Activated CD4-positive, alpha-beta memory T cell treated with anti-CD3 and anti-CD28 coated beads, Interleukin-2, amount 10 ng/mL, durations not matched to agents 7 days and 5 days (primary cell): ENCODE measurements at places on chromosomes 6 and 20. TPM values are rescaled to one million over a fixed set of nuclear protein-coding genes. Genes with fewer than 3 reads are reported as not detected.

Gene ZBTB12
- total RNA-seq, result 1.1 TPM

Gene C6orf52
- total RNA-seq, result 0.88 TPM

Gene SCRT2
- not detected for total RNA-seq

Gene ULBP3
- total RNA-seq, result 3.5 TPM

Gene GINS1
- 28.0 TPM for total RNA-seq

Gene OOEP
- 0.68 TPM for total RNA-seq

Gene WFDC2
- total RNA-seq, result not detected

Gene SLC17A3
- 0.96 TPM for total RNA-seq

Gene TRIM40
- not detected for total RNA-seq

Gene ANGPT4
- total RNA-seq, result not detected

Gene OLIG3
- total RNA-seq, result 0.45 TPM

Gene TGM3
- total RNA-seq, result not detected

Gene RBM12
- 116 TPM for total RNA-seq

DNA sequence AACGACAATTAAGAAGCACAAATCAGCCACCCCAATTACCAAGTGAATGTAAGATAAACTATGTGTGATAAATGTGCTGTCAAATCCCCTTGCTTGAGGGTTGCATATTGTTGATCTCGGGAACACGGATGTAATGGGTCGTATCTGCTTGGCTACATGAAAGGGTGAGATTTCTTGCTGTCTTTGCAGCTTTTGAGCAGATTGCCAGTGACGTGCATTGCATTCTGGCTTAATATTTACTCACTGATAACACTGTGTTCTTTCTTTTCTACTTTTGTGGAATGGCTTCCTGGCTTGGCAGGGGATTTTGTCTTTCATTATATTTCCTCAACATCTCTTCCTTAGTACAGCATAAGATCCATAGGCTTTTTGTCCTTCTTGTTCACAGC, 10.5 kb upstream of the FAM210B start:
- no peak for DNase-seq

- no peak for DNase-seq
Measured at GRCh38 chr6:38612143-38612965, 27.4 kb downstream of the BTBD9 start.

DNA sequence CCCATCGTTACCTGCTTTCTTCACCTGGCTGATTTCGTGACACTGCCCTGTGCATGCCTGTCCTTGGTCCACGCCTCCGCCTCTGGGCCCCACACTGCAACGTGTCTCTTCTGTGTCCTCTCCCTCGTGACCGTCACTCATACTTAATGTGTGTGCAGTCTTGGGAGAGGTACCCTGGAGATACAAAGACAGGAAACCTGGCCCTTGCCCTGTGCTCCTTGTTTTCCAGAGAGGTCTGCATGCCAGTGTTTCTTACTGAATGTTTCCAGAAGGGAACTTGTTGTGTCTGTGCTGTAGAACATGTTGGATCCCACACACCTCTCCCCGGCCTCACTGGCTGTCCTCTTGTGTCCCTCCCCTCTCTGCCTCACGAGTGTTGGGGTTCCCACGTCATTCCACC, 45.8 kb downstream of the SNX9 start:
- DNase-seq, result no peak

- DNase-seq, result no peak
Measured at GRCh38 chr6:20998748-20999448, 464.6 kb downstream of the CDKAL1 start.

DNA sequence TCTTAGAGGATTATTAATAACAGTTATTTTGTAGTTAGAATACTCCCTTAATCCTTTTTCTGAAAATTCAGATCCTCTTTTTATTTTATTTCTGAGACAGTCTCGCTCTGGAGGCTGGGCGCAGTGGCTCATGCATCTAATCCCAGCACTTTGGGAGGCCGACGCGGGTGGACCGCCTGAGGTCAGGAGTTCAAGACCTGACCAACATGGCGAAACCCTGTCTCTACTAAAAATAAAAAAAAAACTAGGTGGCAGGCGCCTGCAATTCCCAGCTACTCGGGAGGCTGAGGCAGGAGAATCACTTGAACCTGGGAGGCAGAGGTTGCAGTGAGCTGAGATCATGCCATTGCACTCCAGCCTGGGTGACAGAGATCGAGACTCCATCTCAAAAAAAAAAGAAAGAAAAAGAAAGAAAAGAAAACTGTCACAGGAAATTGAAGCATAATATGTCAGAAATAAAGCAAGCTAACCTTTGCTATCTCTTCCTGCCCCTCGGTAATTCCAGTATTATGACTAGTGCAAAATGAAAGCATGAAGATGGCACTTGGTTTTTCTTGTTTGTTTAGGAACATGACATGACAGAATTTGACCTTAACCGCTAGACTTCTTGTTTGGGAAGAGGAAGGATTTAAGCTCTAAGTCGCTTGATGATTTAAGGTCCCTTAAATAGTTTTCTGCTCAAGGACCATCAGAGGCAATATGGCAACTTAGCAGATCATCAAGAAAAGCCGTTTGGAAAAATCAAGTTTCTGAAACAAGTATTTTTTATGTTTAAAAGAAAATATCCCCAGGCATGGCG, 1.8 kb upstream of the RBM39 start:
- DNase-seq, result peak; percentile 33

DNA sequence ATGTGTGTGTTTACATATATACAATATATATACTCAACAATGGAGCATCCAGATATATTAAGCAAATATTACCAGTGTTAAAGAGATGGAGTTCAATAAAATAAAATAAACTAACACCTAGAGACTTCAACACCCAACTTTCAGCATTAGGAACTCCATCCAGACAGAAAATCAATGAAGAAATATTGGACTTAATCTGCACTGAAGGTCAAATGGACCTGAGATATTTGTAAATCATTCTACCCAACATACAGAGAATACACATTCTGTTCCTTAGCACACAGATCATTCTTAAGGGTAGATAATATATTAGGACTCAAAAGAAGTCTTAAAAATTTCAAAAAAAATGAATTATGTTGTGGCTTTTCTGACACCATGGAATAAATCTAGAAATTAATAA, 832.3 kb upstream of the ADGRB3 start:
- DNase-seq, result no peak

- no peak for DNase-seq
Measured at GRCh38 chr6:33790379-33790778, 1.4 kb upstream of the LEMD2 start.

GRCh38 chr6:64074981-64075380, 439.4 kb downstream of the PHF3 start:
- DNase-seq, result no peak

GRCh38 chr6:15526212-15526701, 136.6 kb downstream of the DTNBP1 start:
- DNase-seq, result no peak

GRCh38 chr6:144283646-144284477, 1.3 kb upstream of the UTRN start:
- no peak for DNase-seq

- DNase-seq, result no peak
Measured at GRCh38 chr6:121847806-121848522, 412.5 kb downstream of the GJA1 start.

- DNase-seq, result no peak
Measured at GRCh38 chr6:118523216-118523615, 24.9 kb upstream of the PLN start.

DNA sequence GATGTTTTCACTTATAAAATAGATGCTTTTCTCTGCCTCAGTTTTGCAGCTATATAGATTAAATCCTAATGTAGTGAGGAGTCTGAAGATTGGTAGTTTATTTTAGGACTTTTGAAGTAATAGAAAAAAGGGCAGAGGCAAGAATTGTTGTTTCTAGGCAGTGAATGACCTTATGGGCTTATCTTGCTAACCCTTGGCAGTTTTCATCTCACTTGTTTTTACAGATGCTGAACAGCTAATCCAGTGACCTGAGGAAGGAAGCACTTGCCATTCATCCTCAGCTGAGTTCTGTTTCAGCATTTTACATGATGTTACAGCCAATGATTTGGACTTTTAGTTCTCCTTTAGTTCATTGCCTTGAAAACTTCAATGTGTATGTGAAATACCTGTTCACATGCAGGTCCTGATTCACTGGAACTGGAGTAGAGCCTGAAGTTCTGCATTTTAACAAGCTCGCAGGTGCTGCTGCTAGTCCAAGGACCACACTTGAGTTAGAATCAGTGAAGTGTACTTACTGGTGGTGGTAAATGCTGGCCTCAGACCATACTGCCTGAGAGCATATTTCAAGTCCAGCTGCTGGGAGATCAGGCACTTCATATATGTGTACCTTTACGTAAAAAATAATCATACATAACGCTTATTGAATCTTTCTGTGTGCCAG, 86.9 kb downstream of the TULP4 start:
- no peak for DNase-seq

DNA sequence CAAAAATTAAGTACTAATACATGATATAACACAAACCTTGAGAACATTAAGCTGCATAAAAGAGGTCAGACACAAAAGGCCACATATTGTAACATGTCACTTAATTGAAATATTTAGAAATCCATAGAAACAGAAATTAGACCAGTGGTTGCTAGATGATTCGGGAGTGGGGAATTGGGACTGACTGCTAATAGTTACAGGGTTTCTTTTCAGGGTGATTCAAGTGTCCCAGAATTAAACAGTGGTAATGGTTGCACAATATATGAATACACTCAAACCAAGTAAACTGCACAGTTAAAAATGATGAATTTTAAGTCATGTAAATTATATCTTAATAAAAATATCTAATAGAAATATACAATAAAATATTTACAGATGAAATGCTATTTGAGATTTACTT, 174.5 kb downstream of the WDR27 start:
- no peak for DNase-seq

DNA sequence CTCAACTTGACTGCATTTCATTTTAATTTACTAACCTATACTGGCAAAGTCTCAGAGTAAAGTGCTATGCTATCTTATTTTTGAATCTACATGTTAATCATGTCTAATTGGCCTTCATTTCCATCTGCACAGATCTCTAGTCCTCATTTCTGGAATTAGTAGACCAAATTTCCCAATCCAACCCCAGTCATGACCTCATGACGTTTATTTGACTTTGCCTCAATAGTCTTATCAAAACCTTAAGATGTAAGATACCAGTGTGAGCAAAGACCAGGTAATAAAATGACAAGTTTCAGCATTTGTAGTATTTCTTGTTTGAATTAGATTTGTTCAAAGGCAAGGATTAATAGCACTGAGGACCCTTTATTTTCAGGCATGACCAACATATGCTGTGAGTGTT, 43.3 kb upstream of the MYB start:
- no peak for DNase-seq

GRCh38 chr6:170516783-170517616, 36.1 kb downstream of the PSMB1 start:
- DNase-seq, result peak; percentile 37

- DNase-seq, result peak; percentile 37
Measured at GRCh38 chr6:93419304-93420162, at the start of gene EPHA7. TSS of gene EPHA7 (minus strand) at chr6:93419559. CDS start at chr6:93419341, 218 bp downstream.

- no peak for DNase-seq
Measured at GRCh38 chr6:144585217-144585814, 300.2 kb downstream of the UTRN start.

DNA sequence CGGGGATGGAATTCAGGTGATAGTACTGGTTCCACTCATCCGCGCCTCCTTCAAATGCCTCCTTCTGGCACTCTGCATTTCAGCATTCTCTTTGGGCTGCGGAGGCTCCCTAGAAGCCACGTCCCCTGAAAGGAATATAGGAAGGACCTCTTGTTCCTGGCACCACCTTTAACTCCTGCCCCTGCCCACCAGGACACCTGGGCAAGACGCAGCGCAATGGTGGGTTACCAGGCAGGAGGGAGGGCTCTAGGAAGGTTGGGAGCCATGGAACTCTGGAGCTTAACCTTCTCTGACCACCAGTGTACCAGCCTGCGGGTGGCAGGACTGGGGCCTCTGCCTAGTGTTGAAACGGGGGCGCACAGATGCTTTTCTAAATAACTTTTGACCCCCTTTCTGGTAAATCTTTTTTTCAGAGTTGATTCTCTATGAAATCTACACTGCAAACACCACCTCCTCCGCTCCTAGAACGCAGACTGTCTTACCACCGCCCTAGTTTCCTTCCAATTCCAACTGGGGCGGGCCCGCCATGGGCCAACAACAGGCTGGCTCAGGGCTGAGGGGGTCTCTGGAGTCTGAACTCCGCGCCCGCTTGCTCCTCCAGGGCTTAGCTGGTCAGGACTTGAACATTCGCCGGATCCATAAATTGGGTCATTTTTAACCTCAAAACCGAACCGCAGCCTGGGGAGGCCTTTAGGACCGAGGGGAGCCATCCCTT, 871 bp upstream of the SYNDIG1 start:
- no peak for DNase-seq

GRCh38 chr6:129517288-129517687, 192.7 kb downstream of the ARHGAP18 start:
- DNase-seq, result no peak

DNA sequence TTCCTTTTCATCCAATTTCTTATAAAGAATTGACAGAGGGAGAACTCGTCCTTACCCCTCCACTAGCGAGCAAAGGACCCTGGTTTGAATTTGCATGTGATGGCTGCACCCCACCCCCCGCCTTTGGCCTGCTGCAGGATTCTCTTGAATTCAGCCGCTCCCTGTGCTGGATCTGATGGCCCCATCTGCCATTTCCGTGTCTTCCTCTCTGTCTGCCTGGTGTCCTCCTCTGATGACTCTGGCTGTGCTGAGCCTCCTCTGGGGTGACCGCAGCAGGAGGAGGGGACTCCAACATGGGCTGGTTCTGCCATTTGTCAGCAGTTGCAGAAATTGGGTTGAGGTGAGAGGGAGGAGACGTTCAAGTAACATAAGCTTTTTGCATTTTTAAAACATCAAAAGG, 188.8 kb downstream of the DLL1 start:
- DNase-seq, result peak; percentile 9

- no peak for DNase-seq
Measured at GRCh38 chr20:24001712-24002405, 13.3 kb upstream of the GGTLC1 start.

DNA sequence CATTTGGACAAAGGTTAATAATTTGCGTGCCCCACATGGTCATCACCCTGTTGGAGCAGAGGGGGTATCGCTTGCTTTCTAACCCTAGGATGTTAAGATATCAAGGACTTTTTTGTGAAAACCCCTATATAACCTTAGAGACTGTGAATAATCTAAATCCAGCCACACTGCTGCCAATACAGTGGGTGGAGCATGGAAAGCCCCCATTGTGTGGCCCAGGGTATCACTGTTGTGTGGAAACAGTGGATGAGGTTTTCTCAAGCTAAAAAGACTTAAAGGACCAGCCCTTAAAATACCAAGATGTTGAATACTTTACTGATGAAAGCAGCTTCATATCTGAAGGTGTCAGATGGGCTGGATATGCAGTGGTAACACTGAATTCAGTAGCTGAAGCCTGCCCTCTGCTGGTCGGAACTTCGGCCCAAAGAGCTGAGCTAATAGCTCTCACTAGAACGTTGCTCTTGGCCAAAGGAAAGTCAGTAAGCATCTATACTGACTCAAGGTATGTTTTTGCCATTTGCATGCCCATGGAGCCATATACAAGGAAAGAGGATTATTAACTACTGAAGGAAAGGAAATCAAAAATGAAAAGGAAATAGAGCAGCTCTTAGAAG, 695.2 kb downstream of the PHF3 start:
- peak; percentile 34 for DNase-seq

DNA sequence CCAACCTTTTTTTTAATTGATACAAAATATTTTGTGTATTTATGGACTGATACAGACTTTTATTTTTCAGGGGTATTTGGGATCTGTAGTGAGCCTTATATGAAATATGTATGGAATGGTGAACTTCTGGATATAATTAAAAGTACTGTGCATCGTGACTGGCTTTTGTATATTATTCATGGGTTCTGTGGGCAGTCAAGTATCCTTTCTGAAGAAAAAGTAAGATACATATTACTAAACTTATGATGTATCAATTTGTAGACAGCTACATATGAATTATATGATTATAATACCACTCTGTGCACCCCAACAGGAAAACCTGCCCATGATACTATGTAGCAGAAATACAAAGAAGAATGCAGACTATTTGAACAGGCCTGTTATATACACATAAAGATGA, 47.2 kb downstream of the FIG4 start:
- DNase-seq, result no peak
